CD4-positive, CD25-positive, alpha-beta regulatory T cell (primary cell): ENCODE measurements at places on chromosomes 7 and 10. TPM values are rescaled to one million over a fixed set of nuclear protein-coding genes. Genes with fewer than 3 reads are reported as not detected.

DNA sequence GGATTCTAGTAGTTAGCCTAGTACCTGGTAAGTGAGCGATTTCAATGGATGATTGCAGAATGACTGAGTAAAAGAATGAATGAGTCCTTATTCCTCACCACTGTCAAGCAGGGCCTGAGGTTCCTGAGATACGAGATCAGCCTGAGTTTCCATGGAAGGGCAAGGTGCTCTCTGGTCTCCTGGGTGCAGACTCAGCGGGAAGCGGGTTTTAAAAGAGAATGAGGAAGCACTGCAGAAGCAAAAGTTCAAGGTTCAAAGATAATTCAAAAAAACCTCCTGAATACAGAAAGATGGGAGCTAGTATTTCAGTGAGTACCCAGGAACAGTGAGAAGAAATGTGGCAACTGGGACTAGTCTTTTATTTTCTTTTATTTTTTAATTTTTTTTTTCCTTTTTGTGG, 4.3 kb downstream of the ZNF3 start:
- no peak for DNase-seq

- DNase-seq: no peak
These were observed 172.0 kb downstream of the GLI3 start for GRCh38 chr7:42065015-42065414.

DNA sequence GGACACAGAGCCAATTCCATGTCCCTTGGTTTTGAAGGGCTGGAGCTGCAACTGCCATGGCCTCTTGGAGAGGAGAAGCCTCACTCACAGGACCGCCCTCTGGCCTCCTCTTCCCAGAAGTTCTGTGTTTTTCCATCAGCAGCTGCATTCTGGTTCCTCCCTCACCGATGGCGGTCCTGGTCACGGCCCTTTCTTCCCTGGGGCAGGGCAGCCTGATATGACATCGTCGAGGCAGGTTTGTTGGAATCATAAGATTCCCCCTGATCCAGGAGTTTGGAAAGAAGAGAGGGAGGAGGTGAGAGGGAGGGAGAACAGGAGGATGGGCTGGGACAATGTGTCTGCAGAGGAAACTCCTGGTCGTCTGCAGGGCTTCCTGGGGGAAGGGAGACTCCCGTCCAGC, 82.7 kb upstream of the PDZD8 start:
- no peak for DNase-seq

DNA sequence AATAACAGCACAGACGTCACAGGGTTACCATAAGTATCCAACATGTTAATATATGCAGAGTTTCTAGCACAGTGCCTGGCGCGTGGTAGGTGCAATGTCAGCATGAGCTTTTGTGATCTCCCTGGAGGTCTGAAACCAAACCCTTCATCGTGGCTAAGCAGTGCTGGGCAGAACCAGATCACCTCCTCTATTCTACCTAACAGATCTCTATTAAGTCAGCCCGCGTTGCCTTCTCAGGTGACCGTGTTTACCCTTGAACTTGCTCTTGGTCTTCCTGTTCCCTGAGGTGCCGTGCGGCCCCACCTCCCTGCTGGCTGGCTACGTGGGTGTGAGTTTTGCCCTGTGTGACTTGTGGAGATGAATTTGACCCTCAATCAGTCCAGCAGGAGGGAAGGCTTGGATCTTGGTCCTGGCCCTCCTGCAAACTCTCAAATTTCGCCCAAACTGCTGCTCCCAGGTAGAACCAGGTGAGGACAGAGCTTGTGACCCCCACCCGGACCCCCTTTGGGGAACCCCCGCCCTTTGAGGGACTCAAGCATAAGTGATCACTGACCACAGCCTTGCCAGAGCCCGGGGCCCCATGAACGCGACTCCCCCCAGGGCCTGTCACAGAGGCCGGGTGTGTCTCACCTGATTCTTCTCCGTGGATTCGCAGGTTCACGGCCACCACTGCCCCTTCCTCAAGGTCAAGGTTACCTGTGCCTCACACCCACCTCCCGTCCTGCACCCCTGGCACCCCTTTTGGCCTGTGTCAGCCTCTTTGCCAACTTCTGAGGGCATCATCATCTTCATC, 54.2 kb downstream of the ELFN1 start:
- no peak for DNase-seq

- DNase-seq: no peak
These were observed 292.4 kb upstream of the AKR1E2 start for GRCh38 chr10:4533621-4534020.

GRCh38 chr7:21757537-21758282, 188.0 kb downstream of the CDCA7L start:
- no peak for DNase-seq

- peak; percentile 14 for DNase-seq
These were observed at the start of gene ZNF467 for GRCh38 chr7:149773446-149774236. ZNF467 (minus strand) TSS chr7:149773588; CDS start chr7:149771032, 2,556 bp downstream.

- DNase-seq: no peak
These were observed at the start of gene CACNB2 for GRCh38 chr10:18140149-18140956. CACNB2 (plus strand) TSS chr10:18140424.

- no peak for DNase-seq
These were observed 650.9 kb downstream of the GATA3 start for GRCh38 chr10:8705415-8705814.

- no peak for DNase-seq
These were observed 169.4 kb downstream of the AKR1D1 start for GRCh38 chr7:138245682-138246081.

DNA sequence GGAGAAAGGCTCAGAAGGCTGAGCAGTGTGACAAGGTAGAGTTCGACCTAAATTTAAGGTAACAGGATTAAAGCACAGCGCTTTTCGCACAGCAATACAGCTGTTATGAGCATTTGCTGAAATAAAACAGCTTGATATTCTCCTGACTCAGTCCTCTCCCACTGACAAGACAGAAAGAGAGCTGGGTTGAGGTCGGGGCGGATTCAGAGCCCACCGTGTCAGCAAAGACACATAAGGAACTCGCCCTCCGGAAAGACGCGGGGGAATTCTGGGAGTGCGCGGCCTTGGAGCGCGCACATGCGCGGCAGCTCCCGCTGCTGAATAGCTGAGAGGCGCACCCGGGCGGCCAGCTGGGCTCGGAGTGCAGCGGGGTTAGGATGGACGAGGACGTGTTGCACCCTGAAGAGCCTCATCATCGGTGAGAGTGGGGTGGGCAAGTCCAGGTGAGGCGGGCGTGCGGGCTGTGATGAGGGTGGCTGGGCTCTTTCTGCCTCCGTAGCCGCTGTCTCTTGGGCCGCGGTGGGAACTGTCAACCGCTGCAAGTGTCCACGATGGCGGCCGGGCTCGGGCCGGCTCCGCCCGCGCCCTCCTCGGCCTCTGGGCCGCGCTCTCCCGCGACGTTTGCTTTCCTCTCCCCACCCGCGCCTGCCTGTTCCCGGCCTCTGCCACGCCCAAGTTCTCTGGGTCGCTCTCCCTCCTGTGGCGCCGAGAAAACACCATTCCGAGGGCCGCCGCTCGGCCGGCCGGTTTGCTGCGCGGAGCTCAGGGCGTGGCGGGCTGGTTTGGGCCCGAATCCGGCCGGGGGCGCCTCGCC, 120.6 kb downstream of the LYZL1 start:
- DNase-seq: peak; percentile 22

DNA sequence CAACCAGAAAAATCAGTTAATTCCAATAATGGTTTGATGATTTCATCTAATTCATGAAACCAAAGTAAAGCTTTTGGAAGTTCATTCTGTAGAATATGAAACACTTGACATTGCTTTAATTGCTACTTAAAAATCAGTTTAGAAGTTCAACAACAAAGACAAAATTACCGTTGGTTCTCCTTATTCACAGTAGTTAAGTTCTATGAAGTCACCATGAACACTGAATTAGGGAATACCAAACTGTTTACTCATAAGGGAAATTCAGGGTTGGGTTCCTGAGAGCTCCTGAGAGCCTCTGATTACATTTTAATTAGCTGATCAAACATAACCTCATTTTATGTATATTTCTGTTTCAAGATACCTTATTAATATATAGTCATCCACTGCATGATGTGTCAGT, 46.2 kb downstream of the ZNF438 start:
- no peak for DNase-seq

DNA sequence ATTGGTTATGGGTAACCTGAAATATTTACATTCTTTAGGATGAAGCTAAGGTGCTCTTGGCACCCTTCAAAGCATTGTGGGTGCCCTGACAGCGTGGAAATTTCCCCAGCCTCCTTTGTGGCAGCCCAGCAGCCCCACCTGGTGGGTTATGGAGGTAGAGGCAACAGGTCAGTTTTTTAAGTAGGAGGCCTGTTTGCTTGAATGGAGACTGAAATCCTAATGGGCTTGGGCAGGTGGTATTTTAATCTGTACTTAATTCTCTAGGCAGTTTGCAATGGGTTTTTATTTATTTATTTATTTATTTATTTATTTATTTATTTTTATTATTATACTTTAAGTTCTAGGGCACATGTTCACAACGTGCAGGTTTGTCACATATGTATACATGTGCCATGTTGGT, 139.4 kb downstream of the EPC1 start:
- DNase-seq: peak; percentile 30

DNA sequence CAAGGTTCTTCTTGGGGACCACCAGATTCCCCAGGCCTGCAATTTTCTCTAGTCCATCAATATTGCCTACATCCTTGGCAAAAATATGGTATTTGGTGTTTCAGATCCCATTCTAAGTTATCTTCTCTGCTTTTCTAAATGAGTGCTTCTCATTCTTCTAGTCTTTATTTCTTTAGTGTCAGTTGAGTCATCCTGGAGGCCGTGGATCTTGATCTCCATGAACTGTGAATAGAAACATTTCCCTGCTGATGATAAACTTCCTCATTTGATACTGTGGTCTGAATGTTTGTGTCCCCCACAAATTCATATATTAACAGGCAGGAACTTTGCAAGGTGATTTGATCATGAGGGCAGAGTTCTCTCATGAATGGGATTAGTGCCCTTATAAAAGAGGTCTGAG, 779.3 kb downstream of the INHBA start:
- DNase-seq: no peak

GRCh38 chr10:123570051-123570897, 95.9 kb upstream of the GPR26 start:
- no peak for DNase-seq

DNA sequence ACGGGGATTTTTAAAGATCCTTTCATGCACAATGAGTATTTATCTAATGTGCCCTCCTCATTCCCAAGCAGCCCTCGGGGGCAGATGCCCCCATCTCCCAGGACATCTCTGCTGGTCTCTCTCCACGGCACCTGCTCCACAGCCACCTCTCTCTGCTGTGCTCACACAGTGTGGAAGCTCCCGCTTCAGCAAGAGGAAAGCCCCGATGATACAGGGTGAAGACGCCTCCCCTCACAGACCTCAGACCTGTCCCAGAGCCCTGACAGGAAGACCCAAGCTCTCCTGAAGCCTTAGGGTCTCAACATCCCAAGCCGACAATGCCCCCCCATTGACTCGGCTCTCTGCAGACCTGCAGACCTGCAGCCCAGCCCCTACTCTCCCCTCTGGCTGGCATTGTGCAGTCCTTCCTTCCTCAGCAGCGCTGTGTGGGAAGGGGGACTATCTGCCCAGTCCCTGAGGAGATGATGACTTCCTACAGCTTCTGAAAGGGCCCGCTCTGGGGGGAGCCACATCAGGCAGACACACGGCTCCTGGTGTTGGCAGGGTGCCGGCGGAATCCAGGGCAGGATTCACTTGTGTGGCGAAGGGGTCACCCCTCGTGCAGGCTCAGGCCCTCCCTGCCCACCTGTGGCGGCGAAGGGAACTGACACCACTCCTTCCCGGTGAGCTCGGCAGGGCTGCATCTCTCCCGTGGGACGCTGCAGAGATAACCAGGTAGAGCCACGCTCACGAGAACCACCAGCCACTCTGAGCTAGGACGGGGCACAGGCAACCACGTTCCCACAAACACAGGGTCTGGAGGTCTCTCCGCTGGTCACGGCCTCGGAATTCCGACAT, 61.8 kb downstream of the PTPRN2 start:
- DNase-seq: no peak

DNA sequence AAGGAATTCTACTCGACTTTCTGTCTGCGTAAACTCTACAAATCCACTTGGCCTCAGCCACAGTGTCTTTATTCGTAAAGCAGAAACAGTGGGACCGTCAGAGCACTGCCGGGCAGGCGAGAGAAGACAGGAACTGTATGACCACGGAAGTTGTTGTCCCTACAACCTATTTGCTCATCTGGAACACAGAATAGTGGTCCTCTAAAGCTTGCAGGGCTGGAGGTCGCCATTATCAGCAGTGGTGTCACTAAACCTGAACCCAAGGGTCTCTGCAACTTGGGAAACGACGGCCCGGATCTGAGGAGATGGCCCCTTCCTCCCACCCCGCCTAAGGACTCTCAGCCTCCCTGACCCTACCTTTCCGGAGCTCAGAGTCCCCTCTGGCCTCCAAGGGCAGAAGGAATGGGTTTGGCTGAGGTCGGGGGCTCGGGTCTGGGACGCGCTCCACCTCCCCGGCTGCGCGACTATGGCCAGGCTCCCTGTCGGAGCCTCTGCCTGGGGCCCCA, 442 bp downstream of the STYXL1 start:
- DNase-seq: peak; percentile 34

- DNase-seq: no peak
These were observed 265.6 kb downstream of the PTEN start for GRCh38 chr10:88129013-88129412.

GRCh38 chr7:40509287-40509996, 374.6 kb downstream of the SUGCT start:
- DNase-seq: no peak

DNA sequence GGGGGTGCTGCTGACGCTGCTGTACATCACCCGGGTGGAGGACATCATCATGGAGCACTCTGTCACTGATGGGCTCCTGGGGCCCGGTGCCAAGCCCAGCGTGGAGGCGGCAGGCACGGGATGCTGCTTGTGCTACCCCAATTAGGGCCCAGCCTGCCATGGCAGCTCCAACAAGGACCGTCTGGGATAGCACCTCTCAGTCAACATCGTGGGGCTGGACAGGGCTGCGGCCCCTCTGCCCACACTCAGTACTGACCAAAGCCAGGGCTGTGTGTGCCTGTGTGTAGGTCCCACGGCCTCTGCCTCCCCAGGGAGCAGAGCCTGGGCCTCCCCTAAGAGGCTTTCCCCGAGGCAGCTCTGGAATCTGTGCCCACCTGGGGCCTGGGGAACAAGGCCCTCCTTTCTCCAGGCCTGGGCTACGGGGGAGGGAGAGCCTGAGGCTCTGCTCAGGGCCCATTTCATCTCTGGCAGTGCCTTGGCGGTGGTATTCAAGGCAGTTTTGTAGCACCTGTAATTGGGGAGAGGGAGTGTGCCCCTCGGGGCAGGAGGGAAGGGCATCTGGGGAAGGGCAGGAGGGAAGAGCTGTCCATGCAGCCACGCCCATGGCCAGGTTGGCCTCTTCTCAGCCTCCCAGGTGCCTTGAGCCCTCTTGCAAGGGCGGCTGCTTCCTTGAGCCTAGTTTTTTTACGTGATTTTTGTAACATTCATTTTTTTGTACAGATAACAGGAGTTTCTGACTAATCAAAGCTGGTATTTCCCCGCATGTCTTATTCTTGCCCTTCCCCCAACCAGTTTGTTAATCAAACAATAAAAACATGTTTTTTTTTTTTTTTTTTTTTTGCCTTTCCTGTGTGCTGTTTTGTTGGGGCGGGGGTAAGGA, 55.8 kb downstream of the TSPAN15 start:
- DNase-seq: no peak

Gene FKBP9
- not detected for total RNA-seq

Gene ITIH5
- not detected for total RNA-seq

Gene CUZD1
- 1.9 TPM for total RNA-seq

Gene FRMPD2
- total RNA-seq: not detected

Gene PNLIPRP3
- not detected for total RNA-seq
